ENCODE measurements at places on chromosomes 16 and 17.
A peak's percentile ranks its signal among the peaks of the same experiment; 100 is the strongest.

DNA sequence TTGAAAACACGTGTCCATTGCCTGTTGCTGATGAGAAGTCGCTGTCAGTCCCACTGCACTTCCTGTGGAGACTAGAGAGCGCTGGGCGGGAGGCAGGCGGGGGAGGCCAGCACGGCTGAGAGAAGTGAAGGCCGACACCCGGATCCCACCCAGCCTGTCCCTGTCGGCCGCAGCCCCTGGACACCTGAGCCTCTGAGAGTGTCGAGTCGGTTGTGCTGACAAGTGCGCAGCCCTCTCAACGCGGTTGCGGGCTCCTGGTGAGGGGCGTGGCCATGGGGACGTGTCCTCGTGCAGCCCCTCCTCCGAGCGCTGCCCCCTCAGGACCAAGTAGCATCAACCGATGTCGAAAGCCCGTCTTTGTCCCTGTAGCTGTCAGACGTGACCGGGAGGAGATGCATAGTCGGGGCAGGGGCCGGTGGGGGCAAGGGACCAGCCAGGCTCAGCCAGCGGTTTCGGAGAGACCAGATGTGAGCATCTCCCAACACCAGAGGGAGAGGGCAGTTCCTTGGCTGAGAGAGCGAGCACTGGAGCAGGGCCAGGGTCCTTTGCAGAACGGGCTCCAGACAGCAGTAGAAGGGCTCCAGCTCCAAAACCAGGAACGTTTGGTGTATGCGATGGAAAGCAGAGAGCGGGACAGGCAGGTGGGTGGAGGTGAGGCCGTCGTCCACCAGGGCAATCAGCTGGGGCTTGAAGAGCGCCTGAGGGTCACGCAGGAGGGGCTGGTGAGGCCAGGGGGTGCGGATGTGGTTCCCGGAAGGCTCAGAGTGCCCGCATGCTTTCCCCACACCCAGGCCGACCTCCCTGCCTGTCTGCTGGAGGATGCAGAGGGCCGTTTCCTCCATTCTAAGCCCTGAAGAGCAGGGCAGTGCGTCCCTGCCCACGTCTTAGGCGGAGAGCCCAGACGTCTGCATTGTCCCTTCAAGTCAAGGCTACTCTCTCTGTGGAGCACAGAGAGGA is 43.3 kb upstream of the CHMP6 start:
- DNase-seq, result no peak

DNA sequence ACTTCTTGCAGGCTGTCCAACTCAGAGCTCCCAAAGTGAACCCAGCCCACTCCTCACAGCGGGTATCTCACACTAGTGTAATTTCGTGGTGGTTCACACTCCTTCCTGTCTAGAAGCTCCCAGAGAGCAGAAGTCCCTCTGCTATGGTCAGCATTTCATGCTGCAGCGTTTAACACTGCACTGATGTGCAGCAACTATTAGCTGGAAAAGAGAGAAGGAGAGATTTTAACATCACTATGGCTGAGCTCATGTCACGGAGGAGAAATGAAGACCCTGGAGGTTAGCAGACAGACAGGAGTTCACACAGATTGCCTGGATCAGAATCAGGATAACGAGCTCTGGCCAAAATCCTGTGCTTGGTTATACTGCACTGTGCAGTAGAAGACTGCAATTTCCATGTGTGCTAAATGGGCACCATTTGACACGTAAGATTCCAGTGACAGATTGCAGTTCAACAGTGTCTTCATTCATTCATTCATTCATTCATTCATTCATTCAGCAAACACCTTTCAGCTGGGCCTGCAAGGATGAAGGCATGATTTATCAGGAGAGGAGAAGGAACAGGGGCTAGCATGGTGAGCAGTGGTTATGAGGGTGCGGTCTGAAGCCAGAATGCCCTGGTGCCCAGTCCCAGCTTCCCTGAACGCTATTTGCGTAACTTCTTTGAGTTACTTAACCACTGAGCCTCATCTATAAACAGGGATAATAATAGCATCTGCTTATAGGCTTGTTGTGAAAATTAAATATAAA is 5.3 kb upstream of the CCL1 start:
- DNase-seq, result no peak

DNA sequence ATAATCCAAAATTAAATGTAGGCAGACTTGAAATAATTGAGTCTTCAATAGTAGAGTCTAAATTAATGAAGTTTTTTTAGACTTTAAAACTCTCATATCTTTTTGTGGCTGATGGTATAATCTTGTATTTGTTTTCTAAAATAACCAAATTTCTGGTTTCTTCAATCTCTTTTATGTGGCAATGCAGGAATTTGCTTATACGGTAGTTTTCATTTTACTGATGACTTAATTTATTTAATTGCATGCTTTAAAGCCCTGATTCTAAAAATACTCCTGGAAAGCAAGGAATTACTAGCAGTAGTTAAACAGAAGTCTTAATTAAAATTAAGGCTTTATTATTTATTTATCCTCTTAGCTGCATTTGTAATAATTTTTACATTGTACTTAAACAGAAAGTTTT is 15.4 kb downstream of the MRTFB start:
- DNase-seq, result no peak

DNA sequence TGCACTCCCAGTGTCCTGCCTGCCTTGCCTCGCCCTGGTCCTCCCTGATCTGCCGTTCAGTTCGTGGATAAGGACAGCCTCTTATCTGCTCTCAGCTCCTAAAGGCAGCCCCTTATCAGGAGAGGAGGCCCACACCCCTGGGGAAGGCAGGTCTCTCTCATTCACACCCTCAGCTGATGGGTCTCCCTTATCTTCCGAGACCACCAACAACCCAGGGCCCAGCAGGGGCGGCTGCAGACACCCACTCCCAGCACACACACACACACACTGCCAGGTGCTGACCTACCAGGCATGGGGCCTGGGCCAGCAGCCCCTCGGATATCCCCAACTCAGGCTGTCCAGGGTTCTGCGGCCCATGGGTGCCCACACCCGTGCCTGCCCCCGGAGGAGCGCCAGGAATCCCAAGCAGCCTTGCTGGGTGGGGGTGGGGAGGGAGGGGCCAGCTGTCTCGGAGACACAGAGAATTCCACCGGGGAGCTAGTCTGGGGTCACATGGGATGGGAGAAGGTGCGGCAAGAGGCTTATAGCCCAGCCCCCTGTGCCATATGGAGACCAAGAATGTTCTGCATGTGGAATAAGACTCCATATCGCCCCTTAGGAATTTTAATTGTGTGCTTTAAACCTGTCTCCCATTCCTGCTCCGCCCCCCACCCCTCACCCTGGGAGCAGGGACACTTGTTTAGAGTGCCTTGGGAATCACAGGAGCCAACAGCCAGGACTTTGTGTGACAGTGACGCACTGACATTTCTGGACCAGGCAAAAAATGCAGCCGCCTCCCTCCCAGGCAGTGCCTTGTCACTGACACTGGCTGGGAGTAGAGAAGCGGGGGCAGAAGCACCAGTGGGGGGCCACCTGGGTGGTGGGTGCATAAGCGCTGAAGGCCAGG is 41.9 kb upstream of the EMP2 start:
- DNase-seq, result no peak

DNA sequence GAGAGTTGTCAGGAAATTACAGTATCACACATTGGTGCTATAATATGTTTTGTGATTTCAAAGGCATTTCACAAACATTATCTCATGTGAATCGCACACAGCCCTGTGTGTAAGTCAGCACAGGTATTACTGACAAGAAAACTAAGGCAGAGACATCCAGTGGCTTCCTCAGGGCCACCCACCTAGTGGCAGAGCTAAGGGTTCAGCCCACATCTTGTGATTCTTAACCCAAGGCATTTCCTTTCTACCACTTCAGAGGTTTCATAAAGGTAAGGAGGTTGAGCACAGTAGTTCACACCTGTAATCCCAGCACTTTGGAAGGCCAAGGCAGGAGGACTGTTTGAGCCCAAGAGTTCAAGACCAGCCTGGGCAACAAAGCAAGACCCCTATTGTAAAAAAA is 58.2 kb downstream of the STX8 start:
- no peak for DNase-seq

DNA sequence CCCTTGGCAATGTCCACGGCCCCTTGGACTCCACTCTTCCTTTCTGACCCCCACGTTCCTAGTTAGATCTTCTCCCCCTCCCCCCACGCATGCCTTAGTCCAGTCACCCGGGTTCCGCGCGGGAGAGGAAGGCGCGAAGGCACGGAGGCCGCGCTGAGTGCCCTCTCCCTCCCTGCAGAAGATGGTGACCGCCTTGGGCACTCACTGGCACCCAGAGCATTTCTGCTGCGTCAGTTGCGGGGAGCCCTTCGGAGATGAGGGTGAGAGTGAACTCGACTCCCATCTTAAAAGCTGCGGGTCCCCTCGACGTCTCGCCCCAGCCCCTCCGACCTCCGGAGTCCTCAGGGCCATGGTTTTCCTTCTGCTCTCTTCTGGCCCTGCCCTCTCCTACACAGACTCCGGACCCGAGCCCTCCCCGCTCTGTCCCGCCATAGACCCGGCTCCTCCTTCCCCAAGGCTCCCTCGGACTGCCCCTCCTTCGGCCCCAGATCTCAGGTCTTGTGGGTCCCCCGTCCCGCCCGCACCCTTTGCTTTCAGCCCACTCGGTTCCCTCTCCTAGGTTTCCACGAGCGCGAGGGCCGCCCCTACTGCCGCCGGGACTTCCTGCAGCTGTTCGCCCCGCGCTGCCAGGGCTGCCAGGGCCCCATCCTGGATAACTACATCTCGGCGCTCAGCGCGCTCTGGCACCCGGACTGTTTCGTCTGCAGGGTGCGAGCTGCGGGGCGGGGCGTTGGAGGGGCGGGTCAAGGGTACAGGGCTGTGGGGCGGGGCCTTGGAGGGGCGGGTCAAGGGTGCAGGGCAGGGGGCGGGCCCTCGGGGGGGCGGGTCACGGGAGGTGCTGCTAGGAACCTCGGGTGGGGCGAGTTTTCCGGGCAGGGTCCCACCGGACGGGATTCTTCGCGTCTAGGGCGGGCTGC is 4.6 kb downstream of the TGFB1I1 start:
- peak; percentile 73 for DNase-seq

GRCh38 chr17:18225642-18226283 is 328 bp downstream of the LLGL1 start:
- no peak for DNase-seq

DNA sequence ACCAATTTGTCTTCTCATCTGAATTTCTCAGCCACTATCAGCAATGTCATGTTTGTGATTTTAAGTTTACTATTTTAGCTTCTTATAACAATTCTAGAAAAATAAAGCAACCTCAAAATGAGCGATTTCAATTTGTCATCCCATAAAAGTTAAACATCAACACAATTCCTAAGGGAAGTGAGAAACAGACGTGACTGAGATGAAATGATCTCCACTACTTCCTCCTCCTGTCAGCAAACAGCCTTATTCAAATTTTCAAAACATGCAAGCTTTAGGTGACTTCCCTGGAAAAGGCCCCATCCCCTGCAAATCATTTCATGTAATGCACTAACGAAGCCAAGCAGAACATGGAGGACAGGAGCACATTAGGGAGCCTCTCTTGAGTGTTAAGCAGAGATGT is 64.9 kb downstream of the ZNF652 start:
- no peak for DNase-seq

DNA sequence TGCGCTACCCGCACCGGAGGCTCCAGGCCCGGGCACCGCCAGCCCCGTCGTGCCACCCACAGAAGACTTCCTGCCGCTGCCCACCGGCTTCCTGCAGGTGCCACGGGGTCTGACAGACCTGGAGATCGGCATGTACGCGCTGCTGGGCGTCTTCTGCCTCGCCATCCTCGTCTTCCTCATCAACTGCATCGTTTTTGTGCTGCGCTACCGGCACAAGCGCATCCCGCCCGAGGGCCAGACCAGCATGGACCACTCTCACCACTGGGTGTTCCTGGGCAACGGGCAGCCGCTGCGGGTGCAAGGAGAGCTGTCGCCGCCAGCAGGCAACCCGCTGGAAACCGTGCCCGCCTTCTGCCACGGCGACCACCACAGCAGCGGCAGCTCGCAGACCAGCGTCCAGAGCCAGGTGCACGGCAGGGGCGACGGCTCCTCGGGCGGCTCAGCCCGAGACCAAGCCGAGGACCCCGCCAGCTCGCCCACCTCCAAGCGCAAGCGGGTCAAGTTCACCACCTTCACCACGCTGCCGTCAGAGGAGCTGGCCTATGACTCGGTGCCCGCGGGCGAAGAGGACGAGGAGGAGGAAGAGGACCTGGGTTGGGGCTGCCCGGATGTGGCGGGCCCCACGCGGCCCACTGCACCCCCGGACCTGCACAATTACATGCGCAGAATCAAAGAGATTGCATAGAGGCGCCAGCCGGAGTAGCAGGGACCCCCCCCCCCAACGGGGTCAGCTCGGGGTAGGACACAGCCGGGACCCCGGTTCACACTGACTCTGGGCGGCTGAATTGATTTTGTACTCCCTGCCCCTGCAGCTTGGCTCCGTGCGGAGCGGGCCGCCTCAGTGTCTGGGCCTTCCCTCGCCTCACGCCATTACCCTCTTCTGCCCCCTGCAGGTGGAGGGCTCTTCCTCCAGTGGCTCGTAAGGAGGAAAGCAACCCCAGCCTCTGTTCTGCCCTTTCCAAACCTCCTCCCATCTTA is 58.5 kb downstream of the TMEM132E start:
- DNase-seq, result peak; percentile 25

Data from NCI-H226 (cell line).